Endothelial cell of umbilical vein (primary cell): ENCODE measurements at places on chromosomes 2 and 18. TPM values are rescaled to one million over a fixed set of nuclear protein-coding genes. Genes with fewer than 3 reads are reported as not detected.

KCNG2 gene
- total RNA-seq: not detected in 2 replicates

MORN2 gene
- 15.0 and 16.7 TPM in 2 replicates for total RNA-seq

IL1A gene
- 0.99 and 1.4 TPM in 2 replicates for total RNA-seq

CAPN14 gene
- 0.15 and 0.23 TPM in 2 replicates for total RNA-seq

PLEK gene
- total RNA-seq: 0.11 and 0.18 TPM in 2 replicates

ALPI gene
- not detected in 2 replicates for total RNA-seq

UGT1A8 gene
- total RNA-seq: not detected in 2 replicates

MATN3 gene
- 3.4 and 6.1 TPM in 2 replicates for total RNA-seq

LHCGR gene
- not detected in 2 replicates for total RNA-seq

IL36B gene
- total RNA-seq: not detected in 2 replicates

CFAP210 gene
- total RNA-seq: not detected in 2 replicates

PRSS56 gene
- total RNA-seq: not detected in 2 replicates

PROKR1 gene
- total RNA-seq: not detected in 2 replicates

TEKT4 gene
- total RNA-seq: not detected in 2 replicates

CPO gene
- not detected in 2 replicates for total RNA-seq
